ENCODE measurements at places on chromosomes 13 and 19.

DNA sequence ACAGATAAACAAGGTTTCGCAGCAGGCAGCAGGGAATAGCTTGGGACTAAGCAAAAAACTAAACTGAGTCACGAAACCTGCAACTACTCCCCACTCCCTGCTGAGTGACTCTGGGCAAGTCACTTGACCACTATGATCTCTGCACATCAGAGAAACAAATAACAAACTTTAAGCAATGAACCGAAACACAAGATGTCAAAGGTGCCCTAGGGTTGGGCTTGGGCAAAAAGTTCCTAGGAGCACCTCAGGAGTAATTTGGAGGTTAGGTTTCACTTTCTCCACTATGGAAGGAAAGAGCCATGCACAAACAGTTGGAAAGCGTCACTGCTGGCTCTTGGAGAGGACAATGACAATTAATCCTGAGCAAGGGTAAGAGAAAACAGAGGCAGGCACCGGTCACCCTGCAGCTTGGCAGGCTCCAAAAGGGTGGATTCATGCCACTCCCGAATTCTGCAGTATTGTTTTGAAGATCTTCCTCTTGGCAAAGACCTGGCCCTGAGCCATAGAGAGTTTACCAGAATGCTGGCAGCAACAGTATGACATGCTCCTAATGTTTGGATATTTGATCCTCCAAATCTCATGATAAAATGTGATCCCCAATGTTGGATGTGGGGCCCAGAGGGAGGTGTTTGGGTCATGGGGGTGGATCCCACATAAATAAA lies 60.3 kb downstream of the CRYL1 start:
- DNase-seq, result no peak

DNA sequence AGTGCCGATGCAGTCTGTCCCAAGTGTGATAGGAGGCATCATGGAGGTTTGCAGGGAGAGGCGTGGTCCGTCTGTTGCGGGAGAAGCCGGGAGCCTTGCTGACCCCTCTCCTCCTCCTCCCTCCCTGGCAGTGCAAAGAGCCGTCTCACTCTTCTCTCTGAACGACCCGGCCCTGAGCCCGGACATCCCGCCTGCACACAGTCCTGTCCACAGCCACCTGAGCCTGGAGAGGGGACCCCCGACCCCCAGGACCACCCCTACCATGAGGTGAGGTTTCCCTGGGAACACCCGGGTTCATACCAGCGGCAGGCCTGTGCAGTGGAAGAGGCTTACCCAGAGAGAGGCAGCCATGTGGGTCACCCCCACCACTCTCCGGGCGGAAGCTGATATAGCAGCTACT lies 22.3 kb downstream of the DPF1 start:
- DNase-seq, result no peak

DNA sequence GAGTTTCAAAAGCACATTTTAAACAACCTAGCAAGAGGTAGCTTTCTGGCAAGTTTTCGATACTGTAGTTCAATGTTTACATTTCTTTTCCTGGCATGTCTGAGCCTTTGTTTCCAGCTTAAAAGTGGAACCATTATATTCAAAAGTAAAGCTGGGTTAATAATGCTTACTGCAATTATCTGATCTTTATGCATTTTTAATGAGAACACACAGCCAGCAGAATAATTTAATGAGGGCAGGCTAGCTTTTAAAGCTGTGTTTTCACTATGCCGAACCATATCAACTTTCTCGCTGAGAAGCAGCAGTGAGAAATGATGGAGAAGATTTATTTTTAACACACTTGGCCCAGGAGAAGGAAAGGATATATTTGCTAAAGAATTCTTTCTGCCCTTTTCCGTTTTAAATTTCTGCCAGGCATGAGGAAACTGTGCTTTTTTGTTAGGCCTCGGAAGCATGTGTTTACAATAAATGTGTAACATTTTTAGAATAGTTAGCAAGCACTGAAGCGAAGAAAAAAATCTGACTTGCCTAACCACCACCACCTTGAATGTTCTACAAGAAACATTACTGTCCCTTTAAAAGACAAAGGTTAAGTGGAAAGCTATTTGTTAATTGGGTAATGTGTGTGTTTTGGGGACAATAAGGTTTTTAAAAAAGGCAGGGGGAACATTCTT lies 1.0 kb downstream of the MBNL2 start:
- no peak for DNase-seq

DNA sequence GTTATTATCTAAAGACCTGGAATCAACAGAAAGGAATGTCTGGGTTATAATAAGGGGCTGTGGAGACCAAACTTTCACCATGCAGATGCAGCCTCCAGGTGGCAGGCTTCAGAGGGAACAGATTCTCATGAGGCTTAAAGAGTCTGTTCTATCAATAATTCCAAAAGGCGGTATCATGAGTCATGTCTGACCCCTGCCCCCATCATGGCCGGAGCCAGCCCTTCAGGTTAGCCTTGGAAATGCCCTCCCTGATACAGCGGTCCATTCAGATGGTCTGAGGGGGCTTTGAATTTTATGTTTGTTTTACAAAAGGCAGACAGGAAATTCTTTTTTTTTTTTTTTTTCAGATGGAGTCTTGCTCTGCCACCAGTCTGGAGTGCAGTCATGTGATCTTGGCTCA lies 21.7 kb upstream of the LAMP1 start:
- no peak for DNase-seq

DNA sequence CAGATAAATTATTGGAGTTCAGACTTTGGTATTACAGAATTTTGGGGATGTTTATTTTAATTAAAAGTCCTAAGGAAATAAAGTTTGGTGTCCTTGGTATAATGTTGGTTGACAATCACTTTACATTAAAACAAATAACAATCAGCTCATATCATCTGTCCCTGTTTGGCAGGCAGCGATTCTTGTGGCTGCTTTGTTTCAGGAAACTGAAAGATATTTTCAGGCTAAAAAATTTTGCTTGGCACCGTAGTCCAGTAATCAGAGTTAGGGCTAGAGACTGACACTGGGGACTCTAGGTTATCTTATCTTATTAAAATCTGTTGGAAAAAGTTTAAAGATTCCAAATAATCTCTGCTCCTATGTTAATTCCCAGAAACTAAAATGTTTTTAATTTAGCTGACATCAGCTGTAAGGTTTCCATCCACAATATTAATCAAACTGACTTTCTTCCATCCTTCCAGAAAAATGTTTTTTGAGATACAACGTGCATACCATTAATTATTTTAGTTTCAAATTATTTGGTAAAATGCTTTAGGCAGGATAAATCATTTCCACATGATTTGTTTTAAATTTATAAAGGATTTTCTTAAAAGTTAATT lies 97.6 kb downstream of the ZIC5 start:
- DNase-seq, result no peak

GRCh38 chr13:76708138-76708688 lies 178.0 kb downstream of the KCTD12 start:
- DNase-seq, result no peak

- DNase-seq, result no peak
These were observed 168.5 kb upstream of the FREM2 start for GRCh38 chr13:38518328-38518727.

Measured in CD8-positive, alpha-beta memory T cell (primary cell).